ENCODE measurements at places on chromosomes 5 and 9.

DNA sequence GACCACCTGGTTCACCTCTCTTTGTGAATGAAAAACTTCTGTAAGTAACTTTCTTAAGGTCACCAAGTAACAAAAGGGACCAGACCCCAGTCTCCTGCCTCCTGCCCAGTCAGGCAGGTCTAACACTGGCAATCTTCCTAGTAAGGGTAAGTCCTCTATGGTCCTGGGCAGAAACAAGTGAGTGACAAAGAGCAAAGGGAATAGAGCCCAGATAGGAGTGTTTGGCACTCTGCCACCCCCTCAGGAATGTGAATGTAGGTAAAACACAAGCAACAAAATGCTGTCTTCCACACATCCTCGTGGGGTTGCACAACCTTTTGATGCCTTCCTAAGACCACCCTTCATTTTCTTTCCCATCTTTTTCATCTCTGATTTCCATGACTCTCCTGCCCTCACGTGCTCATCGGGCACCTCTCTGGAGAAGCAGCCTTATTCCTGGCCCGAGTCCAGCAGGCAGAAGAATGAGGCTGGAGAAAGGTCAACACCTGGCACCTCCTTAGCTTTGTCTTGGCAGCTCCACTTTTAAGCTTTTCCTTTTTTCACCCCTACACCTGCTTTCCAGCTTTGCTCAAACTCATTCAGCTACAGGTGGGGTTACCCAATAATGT is 90.2 kb upstream of the LHFPL2 start:
- DNase-seq, result no peak

DNA sequence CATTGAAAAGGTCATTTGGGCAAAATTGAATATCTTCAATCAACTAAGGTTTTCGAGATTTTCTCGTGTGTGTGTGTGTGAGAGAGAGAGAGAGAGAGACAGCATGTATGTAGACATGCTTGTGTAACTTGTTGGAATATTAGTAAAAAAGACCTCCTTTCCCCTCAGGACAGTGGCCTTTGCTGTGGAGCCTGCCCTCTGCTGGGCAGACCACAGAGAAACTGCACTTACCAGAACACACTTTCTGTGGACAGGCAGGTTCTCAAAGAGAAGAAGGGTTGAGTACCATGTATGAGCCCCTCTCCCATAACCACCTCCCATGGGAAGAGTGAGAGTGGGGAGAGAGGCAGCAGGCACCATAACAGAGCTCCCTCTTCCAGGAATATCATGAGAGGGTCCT is 45.6 kb downstream of the CFAP90 start:
- no peak for DNase-seq

- DNase-seq, result no peak
These were observed 8.0 kb upstream of the FXN start for GRCh38 chr9:69027355-69028097.

GRCh38 chr5:181181650-181182565 is 23.1 kb downstream of the TRIM7 start:
- no peak for DNase-seq

- no peak for DNase-seq
These were observed 415.3 kb downstream of the CETN3 start for GRCh38 chr5:89994266-89994665.

GRCh38 chr5:7363067-7363677 is 32.8 kb upstream of the ADCY2 start:
- no peak for DNase-seq

DNA sequence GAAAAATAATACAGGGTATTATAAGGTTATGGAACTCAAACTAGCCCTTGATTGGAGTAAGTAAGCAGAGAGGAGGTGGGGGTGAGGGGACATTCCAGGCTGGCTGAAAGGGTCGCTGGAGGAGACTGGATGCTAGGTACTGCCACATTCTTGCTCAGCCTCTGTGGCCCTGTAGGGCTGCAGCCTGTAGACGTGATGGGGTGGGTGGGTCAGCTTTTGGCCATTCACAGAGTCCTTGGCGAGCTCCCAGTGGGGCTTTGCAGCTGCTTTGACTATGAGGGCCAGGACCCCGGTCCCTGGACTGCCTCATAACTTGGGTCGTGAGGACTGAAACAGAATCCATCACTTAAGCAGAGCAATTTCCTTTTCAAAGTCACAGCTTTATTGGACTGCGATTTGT is 4.2 kb upstream of the GDNF start:
- DNase-seq, result no peak

DNA sequence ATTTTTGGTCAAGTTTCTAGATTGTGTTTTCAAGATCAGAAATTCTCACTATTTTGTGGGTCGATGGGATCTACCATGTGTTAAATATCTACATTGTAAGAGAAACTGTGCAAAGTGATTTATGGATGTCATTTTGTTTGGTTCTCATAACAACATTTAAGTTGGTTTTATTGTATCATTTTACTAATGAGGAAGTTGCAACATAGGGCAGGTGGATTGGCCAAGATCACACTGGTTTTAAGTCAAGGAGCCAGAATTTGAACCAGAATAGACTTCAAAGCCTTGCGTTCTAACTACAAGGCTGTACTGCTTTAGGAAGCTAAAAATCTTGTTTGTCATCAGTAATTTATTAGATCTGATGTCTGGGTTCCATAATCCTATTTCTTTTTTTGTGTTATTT is 23.4 kb downstream of the SH3TC2 start:
- DNase-seq, result no peak

DNA sequence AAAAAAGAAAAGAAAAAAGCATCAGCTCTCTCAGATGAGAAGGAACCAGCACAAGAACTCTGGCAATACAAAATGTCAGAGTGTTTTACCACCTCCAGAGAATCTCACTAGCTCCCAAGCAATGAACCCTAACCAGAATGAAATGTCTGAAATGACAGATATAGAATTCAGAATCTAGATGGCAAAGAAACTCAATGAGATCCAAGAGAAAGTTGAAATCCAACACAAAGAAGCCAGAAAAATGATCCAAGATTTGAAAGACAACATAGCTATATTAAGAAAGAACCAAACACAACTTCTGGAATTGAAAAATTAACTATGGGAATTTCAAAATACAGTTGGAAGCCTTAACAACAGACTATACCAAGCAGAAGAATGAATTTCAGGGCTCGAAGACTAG is 396.3 kb downstream of the PDE4D start:
- no peak for DNase-seq

- DNase-seq, result no peak
These were observed 1.3 kb downstream of the CDX1 start for GRCh38 chr5:150167908-150168307.

- DNase-seq, result no peak
These were observed 29.8 kb upstream of the VCAN start for GRCh38 chr5:83441747-83442146.

GRCh38 chr5:125056671-125057485 is 310.4 kb upstream of the ZNF608 start:
- DNase-seq, result no peak

DNA sequence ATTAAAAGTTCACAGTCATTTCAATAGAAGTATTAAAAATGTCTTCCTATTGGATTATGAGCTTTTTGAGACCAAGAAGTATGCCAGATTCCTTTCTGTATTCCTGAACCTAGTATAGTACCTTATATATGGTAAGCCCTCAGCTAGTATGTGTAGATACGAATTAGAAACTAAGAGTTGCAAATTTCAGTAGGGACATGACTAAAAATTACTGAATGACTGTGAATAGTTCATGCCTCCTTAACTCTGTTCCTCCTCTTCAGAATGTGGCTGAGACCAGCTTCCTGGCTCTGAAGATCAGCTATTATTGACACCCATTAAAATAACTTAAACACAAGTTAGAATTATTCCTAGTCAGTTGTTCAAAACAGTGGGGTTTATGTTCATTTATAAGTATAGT is 19.7 kb downstream of the KDM3B start:
- DNase-seq, result no peak

DNA sequence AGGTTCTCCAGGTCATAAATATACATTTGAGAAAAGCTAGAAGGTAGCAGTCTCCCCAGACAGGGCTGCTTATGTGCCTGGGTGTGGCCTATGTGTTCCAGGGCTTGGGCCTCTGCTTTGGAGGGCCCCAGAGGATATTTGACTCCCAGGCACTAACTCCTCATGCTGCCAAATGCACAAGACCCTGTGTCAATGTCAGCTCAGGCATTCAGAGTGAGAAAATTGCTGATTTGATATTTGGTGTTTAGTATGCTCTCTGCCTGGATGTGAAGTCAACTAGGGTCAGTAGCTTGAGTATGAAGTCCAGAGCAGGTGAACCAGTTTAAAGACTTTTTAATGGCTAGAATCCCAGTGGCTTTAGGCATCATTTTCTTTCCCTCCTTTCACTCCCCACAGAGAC is 57.5 kb upstream of the IL7R start:
- DNase-seq, result no peak

DNA sequence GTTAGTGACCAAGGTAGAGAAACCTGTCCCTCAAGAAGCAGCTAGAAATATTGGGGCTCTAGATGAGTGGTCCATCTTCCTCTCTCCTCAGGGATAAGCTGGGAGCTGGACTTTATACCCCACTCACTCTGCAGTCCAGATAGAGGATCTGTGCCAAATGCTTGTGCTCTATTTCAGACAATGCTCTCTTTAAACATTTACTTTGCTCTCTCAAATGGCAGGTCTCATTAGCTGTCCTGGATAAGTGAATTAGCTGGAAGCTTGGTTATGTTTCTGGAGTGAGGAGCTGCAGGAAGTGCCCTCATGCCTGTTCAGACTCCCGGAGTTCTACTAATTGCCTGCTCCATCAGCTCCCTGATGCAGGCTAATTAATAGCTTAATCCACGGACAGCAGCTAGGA is 151.1 kb upstream of the CCDC152 start:
- DNase-seq, result no peak

GRCh38 chr9:106590759-106591505 is 272.0 kb upstream of the ZNF462 start:
- no peak for DNase-seq

DNA sequence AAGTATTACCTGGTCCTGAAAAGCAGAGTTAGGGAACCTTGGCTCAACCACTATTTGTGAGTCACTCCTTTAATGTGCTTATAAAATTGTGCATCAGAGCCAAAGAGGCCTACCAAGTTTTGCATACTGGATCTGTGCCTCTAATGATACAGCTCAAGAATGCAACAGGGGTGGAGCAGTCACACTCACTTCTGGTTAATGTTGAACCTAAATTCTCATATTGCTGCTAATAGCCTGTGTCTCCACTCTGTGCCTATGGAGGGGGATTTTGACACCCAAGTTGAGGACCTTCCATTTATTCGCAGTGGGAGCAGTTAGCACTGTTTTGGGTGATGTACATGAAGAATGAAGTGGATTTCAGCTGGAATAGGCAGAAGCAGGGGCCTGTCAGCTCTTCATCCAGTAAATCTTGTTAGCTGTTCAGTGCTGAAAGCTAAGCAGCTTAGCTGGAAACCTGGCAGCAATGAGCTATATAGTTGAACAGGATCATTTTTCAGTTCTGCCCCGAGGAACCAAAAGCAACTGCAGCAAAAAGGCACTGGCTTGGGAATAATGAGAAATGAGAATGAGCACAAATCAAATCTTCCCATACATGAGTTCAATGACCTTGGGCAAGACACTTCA is 9.7 kb downstream of the SH3TC2 start:
- no peak for DNase-seq

- no peak for DNase-seq
These were observed 98.0 kb downstream of the ANKH start for GRCh38 chr5:14773588-14773987.

DNA sequence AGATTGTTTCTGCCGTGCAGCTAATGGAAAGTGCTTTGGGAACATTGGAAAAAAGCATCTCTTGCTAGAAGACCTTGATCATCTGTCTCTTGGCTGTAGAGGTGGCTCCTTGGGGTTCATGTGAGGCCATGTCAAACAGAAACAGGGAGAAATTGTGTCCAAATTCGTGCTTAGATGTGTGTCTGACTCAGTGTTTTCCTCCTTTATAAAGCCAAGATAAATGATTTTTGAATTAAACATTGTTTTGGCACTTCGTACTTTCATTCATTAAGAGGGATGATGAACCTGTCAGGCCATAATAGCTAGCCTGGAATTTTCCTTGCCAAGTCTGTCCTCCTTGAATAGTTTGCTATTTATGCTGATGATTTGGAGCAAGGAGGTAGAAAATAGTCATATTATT is 143.8 kb downstream of the FBXL7 start:
- DNase-seq, result no peak

- DNase-seq, result no peak
These were observed 8.4 kb upstream of the IL6ST start for GRCh38 chr5:56003179-56003578.

GRCh38 chr5:52392321-52392720 is 395.4 kb upstream of the ITGA1 start:
- DNase-seq, result no peak

GRCh38 chr5:23930985-23931384 is 423.6 kb downstream of the PRDM9 start:
- DNase-seq, result no peak

- DNase-seq, result peak; percentile 44
These were observed 11.8 kb upstream of the CXXC5 start for GRCh38 chr5:139636207-139636792.

DNA sequence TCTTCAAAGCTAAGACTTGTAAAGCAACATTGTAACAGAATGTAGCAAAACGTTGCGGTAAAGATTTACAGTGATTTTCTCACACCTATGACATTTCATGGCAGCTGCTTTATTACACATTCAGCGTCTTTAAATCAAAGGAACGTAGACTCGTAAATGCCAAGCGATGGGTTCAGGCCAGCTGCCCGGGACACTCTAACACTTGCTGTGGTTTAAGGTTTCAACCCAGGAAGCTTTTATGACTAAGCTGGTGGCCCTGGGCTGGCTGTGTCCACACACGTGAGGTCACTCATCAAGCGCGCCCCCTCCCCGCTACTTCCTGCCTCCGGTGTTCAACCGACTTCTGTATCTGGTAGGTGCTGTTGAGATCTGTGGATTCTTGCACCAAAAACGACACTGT is 2.5 kb downstream of the SLC6A18 start:
- no peak for DNase-seq

DNA sequence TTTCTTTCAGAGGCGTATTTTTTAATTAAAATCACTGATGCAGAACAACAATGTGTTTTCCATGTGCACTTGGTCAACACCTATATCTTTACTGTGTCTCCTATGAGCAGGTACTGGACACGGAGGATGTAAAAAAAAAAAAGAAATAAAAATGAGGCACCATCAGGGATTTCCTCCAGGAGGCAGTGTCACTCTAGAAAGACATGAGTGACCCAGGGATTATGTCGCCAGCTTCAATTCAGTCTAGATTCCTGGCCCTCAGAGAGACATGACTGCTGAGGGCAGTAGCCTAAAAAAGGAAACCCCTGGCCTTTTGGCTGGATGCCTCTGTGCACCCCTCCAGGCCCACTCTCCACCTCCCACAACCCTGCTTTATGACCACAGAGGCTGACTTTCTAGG is 18.3 kb upstream of the IL33 start:
- no peak for DNase-seq

- no peak for DNase-seq
These were observed 546.0 kb upstream of the RORB start for GRCh38 chr9:73951147-73951546.

DNA sequence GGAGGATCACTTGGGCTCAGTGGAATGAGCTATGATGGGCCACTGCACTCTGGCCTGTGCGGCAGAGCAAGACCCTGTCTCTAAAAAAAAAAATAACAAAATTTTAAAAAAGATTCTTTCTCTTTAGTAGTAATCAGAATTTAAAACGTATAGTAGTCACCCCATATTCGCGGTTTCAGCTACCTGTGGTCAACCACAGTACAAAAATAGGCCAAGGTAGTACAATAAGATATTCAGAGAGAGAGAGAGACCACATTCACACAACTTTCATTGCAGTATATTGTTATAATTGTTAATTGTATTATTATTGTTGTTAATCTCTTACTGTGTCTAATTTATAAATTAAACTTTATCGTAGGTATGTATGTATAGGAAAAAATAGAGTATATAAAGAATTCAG is 18.7 kb downstream of the INIP start:
- no peak for DNase-seq

GRCh38 chr9:124467410-124468060 is 17.3 kb downstream of the ADGRD2 start:
- no peak for DNase-seq
